ENCODE measurements at places on chromosomes 4 and X.

GRCh38 chr4:175412161-175412560 lies 399.9 kb downstream of the GPM6A start:
- no peak for DNase-seq

DNA sequence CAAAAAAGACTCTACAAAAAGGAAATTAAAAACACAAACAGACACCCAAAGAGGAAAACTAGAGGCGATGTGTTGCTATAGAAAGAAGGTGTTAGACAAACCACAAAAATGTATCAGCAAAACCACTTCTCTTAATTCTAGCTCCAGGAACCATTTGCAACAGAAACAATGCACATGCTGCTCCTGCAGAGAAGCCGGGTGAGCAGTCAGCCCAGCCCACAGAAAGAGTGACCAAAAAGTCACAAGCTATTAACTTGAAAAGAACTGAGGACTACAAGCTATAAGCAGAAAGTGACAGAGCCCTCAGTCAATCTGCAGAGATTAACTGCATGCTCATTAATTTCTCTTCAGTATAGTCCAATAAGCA lies 96.2 kb upstream of the KLHL13 start:
- no peak for DNase-seq

DNA sequence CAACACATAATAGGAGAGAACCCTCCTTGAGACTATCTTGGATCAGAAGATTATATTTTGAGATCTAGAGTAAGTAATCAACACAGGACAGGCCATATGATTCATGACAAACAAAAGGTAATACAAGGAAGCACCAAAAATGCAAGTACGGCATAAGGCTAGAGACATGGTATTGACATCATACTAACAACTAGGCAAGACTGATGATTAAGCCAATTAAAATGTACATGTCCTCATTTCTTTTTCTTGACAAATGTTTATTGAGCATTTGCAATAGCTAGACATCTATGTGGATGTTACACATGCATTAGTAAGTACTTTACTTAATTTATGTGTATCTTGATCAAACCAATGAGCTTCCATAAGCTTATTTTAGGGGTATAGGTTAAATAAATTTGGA lies 695.7 kb upstream of the GALNTL6 start:
- no peak for DNase-seq

DNA sequence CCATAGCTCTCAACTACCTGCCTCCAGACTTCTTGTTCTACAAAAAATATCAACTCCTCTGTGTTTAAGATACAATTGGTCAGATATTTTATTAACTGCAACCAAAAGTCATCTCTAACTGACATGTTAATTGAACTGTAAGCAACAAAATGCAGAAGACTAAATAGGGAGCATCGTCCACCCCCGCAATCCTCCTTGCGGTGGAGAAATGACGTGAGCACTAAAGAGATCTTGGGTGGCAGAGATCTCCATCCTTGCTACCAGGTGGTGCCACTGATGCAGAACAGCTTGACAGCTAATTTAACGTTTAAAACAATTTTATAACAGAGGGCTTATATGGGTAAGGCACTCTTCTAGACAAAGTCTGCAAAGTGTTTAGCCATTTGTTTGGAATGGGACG lies 164.4 kb upstream of the FTHL17 start:
- DNase-seq = no peak

DNA sequence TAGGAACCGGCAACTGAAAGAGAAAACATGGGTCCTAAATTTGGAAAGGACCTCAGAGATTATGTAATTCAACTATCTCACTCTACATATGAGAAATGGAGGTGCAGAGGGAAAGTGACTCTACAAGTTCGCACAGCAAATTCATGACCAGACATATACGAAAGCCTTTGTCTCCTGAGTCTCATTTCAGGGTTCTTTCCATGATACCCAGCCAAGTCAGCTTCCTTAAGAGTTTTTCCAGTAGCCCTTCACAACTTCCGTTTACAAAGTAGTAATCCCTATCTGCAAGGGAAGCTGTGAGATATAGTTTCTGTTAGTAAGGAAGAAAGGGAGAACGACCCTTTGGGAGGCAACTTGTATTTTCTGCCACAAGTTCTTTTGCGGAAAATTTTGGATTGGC lies 110.6 kb downstream of the TEX13A start:
- DNase-seq = no peak

DNA sequence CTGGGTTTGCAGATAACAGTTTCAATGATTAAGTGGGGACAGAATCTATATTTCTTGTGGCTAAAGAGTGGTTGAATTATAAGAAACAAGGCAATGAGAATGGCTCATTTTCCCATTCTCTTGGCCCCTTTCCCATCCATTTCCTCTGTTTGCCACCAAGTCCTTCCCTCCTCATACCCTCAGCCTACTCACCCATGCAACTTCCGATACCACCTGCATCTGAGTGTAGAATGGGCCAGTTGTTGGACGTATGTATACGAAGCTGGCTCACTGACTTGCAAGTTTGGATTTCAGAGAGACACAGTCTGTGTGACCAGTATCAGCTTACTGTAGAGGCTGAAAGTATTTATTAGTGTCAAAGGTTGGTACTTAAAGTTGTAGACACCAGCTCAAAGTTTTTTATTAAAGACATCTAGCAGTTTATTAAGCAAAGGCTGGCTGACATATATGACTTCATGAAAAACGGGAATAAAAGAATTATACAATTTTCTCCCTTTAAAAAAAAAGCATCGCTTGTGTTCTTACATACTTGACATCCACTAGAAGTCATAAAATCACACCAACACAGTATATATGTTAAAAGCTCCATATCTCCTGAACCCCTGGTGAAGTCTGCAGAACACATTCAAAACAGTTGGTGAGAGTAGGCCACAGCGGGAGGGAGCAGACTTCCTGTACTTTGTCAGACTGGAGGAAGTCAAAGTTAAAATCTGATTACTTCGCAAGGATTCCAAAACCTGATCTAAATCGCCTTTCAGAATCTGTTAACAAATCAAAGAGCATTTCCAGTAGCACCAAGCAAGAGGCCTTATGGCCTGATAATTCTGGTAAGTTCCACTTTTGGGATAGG lies 22.4 kb upstream of the STIM2 start:
- DNase-seq = no peak

- DNase-seq = no peak
Observed at GRCh38 chr4:77922158-77923094, 59.8 kb downstream of the MRPL1 start.

GRCh38 chr4:55446578-55446922 lies 50.8 kb downstream of the TMEM165 start:
- no peak for DNase-seq

GRCh38 chr4:132642016-132642817 lies 506.9 kb upstream of the PCDH10 start:
- no peak for DNase-seq

GRCh38 chr4:54793856-54794422 lies 136.2 kb downstream of the KIT start:
- DNase-seq = no peak

DNA sequence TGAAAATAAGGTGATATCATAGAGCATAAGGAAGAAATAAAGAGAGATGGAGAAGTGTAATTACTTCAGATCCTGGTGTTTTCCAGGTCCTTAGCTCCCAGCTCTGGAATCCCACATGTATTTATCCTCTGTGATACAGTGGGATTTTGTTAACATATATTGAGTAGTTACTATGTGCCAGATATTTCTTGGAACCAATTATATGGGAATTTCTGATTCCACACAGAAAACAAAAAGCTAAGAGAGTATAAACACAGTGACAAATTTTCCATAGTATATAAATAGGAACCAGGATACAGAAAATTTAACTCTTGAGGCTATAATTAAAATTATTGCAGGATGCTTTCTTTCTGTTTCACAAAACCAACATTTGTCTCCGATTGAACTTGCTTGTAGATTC lies 1067.5 kb downstream of the PCDH7 start:
- no peak for DNase-seq

DNA sequence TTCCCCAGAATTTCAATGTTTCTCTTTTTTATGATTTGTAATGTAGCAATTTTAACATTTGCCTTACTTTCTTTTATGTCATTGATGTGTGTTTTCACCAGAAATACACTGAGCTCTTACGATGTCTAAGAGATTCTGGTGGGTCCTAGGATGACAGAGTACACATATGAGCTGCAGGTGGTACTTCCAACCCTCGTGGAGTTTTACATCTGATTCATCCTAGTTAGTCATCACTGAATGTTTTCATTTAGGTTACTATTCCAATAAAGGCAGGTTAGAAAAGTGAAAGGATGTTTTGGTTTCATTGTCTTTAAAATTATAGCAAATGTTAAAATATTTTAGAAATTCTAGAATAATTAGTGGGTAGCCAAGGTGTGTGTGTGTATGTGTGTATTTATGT lies 605.9 kb downstream of the ADGRL3 start:
- no peak for DNase-seq

- no peak for DNase-seq
Observed at GRCh38 chr4:62471021-62471420, 1270.9 kb downstream of the ADGRL3 start.
